ENCODE measurements at places on chromosomes 1 and 21. TPM values are rescaled to one million over a fixed set of nuclear protein-coding genes. Genes with fewer than 3 reads are reported as not detected.

CYP4B1 gene
- 14.0 TPM for total RNA-seq

ETV3L gene
- total RNA-seq = not detected

OR2T2 gene
- total RNA-seq = not detected

VANGL2 gene
- 7.4 TPM for total RNA-seq

RNU1-2 gene
- total RNA-seq = under 0.01 TPM

TMPRSS15 gene
- not detected for total RNA-seq

INAVA gene
- 102 TPM for total RNA-seq

ZFYVE9 gene
- 13.3 TPM for total RNA-seq

OVAAL gene
- not detected for total RNA-seq

LCE1B gene
- total RNA-seq = not detected

CSMD2 gene
- under 0.01 TPM for total RNA-seq

PTCH2 gene
- not detected for total RNA-seq

DNA sequence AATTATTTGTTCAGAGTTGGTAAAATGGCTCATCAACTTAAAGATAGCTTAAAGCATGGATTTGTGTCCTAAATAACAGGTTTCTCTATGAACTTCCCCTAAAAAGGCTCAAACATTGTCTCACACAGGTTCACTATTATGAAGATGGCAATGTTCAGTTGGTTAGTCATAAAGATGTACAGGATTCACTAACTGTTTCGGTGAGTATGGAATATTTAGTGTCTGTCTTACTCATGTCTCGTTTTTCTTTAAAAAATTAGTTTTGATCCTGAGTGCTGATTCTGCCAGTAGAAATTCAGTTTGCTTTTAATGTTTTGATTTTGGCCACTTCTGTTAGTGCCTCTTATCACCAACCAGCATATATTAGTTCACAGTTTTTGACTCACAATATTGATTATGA is 7.5 kb upstream of the MOV10 start:
- DNase-seq = no peak

GRCh38 chr21:42474043-42474831 is 21.8 kb downstream of the RSPH1 start:
- DNase-seq = no peak

GRCh38 chr1:153358691-153358975 is 979 bp downstream of the S100A9 start:
- DNase-seq = no peak

- peak; percentile 2 for DNase-seq
Observed at GRCh38 chr1:207454046-207454964, at the start of gene CR2. Gene CR2, plus strand, starts transcription at chr1:207454328. Its CDS starts 91 bp downstream, at chr1:207454419.

DNA sequence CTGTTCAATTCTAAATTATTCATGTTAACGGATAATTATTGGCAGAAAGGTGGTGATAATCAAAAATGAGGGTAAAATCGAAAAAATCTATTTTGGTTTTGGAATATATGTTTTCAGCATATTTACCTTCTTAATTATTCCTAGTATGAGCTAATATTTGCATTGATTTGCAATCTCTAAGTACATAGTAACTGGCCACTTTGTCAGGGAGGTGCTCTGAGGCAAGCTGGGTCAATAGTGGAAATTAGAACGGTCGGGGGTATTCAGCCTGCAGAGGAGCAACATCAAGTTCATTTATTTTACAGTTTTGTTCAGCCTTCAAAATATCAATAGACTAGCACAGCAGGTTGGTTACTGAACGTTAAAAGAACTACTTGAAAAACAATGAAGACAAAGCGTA is 1.8 kb downstream of the OTUD7B start:
- no peak for DNase-seq

DNA sequence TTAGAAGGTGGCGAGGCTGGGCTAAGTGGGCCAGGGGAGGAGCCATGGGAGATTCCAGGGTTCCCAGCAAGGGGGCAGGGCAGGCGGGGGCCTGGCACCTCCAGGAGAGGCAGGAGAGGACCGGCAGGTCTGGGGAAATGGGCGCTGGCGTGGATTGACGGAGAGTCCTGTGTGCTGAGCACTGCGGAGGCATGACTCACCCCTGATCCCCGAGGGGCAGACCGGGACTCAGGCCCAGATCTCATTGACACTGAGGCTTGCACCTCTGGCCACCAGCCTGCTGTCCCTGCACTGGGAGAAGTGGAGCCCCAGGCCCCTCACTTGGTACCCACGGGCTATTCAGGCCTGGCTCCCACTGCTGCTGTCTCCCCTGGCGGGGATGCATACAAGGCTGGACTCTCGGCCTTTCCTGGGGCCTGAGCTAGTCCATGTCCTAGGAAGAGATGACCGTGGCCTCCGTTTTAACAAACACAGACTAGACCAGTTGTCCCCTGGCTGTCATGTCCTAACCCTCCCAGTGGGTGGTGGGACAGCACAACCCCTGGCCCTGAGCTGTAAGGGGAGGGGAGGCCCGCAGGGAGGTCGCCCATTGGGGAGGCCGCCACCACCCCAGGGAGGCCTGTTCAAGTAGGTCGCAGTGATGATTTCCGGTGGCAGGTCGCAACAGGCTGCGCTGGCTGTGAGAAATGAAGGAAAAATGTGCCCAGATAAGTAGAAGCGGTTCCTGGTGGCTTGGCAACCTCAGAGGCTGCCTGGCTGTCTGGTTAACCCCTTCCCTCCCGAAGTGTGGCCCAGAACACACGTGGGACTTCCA is 39.7 kb downstream of the RIPK4 start:
- no peak for DNase-seq

DNA sequence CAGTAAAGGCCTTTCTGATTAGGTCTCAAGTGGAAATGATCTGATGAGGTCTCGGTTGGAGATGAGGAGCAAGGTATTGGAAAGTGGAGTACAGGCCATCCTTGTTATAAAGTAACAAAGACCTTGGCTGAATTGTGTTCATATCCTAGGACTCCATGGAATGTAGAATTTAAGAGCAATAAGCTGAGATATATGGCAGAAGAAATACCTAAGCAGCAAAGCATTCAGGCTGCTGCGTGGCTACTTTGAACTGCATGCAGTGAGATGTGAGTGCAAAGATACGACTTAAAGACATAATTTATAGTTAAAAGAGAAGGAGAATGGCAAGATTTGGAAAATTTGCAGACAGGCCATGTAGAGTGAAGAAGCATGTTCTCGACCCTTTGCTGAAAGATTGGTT is 11.2 kb upstream of the XPR1 start:
- DNase-seq = no peak

DNA sequence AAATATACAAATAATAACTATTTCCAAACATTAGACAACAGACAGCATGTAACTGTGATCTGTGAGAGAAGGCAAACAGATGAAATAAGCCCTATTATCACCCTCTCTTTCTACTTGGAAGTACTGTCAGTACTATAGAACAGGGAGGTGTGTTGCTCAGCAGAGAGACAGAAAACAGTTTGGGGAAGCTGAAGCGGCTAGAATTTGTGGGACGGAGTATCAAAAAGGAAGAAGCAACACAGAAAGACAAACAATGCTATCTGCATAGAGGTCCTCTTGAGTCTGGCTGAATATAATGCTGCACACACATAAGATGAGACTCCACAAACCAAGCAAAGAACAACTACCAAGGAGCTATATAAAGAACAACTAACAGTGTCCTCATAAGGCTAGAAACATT is 59.4 kb downstream of the ZZZ3 start:
- DNase-seq = no peak

GRCh38 chr1:81142099-81142826 is 658.5 kb upstream of the ADGRL2 start:
- no peak for DNase-seq

GRCh38 chr1:190124068-190124467 is 353.6 kb downstream of the BRINP3 start:
- DNase-seq = no peak

DNA sequence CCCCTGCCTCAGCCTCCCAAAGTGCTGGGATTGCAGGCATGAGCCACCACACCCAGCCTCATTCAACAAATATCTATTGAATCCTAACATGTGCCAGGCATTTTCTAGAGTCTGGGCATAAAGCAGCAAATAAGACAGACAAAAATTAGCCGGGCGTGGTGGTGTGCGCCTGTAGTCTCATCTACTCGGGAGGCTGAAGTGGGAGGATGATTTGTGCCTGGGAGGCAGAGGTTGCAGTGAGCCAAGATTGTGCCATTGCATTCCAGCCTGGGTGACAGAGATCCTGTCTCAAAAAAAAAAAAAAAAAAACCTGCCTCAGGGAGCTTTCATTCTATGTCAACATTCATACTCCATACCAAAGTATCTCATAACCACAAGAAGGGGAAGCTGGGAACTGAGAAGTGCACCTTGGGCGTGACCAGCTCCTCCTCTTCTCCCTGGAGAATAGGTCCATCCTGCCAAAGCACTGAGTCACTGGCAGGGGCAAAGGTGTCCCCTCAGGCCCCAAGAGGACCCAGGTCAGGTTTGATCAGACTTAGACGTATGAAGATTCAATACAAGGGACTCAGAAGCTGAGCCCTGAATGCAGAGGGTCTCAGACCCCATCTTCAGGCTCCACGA is 36.8 kb upstream of the PPP1R15B start:
- no peak for DNase-seq

DNA sequence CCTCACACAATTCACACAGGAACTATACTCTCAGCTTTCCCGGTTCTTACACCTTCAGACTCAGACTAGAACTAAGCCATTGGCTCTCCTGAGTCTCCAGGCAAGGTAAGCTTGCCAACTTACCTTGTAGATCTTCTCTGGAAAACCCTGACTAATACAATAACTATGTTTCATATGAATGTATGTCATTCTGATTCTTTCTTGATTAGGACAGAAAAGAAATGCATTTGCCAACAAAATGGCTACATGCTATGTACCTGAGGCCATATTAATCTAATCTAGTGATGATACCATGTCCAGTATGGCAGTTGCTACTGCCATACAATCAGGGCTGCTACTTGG is 9.8 kb upstream of the ZSWIM5 start:
- DNase-seq = no peak

DNA sequence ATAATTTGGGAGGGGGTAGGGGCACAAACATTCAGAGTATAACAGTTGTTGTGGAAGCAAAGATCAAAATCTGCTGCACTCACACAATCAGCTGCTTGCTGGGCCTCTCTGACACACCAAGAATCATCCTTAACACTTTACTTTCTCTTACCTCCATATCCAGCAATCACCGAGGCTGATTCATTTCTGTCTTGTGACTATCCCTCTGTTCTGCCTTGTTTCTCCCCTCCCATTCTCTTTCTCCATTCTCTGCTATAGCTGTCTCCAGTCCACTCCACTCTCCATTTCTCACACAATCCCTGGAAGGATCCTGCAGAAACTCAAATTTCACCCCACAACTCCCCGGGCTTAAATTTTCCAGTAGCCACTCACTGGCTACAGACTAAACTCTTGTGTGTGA is 91.8 kb upstream of the NGF start:
- no peak for DNase-seq

DNA sequence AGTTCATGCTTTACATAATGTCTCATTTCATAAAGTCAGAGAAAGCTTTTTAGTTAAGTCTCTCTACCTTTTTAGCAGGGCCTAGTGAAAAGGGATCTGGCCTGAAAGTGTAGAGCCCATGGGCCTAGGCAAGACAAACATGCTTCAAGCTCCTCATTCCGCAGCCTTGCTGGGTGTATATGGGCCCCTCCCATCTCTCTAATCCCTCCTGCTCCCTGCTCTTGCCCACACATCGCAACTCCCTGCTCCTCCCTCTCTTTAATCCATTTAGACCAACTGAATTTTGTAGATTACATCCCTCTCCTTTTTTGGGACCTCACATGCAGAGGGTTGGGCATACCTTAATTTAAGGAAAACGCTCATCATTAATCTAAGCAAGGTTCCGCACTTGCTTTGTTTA is 42.3 kb upstream of the CCDC190 start:
- no peak for DNase-seq

DNA sequence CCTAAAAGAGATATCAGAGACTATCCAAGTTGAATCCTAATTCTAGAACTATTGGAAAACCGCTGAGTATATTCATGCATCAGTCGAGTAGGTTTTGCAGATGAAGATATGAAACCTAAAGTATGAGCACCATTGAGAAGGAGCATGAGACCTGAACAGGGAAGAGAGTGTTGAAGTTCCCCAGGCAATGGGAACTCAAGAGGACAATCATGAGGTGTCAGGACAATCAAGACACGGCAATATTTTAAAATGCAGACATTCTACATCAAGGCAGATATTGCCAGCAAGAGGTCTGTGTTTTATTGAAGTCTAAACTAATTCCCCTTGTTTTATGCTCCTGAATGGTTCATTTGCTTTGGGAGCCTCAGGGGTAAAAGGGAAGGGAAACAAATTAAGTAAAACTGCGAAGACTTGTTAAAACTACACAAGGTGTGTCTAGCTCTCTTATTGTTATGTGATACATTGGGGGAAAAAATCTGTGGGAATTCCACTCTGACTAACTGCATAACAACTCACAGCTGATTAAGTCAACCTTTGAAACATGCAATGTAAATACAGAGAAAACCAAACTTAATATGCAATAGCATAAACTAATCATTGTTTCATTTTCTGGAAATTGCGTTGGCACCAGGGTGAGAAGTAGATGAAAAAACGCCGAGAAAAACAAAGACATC is 347.9 kb upstream of the ADGRL2 start:
- no peak for DNase-seq

All from esophagus squamous epithelium (tissue), 5 donors.